Natural killer cell (primary cell): ENCODE measurements at places on chromosomes 11 and 22.

- no peak for DNase-seq
Observed at GRCh38 chr22:43391306-43391705, 20.5 kb upstream of the MPPED1 start.

- DNase-seq = no peak
Observed at GRCh38 chr11:16169541-16169940, 186.8 kb downstream of the SOX6 start.

DNA sequence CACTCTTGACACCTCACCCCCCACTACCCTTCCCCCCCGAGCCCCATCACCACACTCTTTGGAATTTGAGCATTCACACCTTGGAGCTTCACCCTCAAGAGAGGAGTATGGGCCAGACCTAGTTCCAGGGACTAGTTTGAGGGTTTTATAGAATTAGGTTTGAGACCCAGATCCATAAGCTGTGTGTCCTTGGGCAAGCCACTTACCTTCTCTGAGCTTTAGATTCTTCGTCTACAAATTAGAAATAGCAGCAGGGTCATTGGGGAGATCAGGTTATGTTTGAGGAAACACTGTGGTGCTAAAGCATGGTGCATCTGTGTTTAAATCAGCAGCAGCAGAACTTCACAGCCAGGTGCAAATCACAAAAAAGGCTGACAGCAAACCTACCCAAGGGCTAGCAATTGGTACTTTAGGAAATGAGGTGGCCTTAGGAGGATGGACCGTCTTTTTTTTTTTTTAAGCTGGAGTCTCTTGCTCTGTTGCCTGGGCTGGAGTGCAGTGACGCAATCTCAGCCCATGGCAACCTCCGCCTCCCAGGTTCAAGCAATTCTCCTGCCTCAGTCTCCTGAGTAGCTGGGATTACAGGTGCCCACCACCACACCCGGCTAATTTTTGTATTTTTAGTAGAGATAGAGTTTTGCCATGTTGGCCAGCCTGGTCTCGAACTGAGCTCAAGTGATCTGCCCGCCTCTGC lies 114.8 kb downstream of the MICAL2 start:
- no peak for DNase-seq

GRCh38 chr22:43272301-43272700 lies 70.9 kb downstream of the SCUBE1 start:
- no peak for DNase-seq

GRCh38 chr22:37148031-37148651 lies 1.6 kb downstream of the IL2RB start:
- no peak for DNase-seq

- DNase-seq = no peak
Observed at GRCh38 chr11:113035708-113036107, 74.5 kb downstream of the NCAM1 start.
